ENCODE measurements at places on chromosomes 7 and 10. TPM values are rescaled to one million over a fixed set of nuclear protein-coding genes. Genes with fewer than 3 reads are reported as not detected.
A peak's percentile ranks its signal among the peaks of the same experiment; 100 is the strongest.

- DNase-seq, result peak; percentile 33
Observed at GRCh38 chr10:88042160-88043100, 179.0 kb downstream of the PTEN start.

- no peak for DNase-seq
Observed at GRCh38 chr10:26699631-26700030, 2.1 kb downstream of the PDSS1 start.

DNA sequence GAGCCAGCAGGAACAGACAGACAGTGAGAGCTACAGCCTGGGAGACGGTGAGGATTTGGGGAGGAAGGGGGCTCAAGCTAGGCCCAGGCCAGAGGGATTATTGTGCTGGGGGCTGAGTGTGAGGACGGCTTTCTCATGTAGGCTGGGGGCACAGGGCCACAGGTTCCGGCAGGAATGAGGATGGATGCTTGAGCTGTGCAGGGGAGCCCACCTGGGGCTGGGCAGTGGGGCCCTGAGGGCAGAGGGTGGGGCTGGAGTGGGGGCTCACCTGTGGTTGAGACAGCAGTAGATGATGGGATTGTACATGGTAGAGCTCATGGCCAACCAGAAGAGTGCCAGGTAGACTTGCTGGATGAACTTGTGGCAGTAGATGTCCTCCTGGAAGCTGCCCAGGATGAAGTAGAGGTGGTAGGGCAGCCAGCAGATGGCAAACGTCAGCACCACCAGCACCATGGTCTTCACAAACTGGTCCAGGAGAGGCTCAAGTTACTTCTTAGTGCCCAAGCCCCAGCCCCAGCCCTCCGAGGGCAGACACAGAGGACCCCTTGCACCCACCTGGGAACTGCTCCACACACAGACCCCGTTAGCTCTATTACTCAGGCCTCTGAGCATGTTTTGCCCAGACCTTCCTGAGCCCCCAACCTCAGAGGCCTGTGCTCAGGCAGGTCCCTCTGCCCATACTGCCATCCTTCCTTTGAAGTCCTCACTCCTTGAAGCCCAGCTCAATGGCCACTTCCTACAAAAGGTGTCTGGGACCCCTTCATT, 9.7 kb downstream of the TACR2 start:
- no peak for DNase-seq

DNA sequence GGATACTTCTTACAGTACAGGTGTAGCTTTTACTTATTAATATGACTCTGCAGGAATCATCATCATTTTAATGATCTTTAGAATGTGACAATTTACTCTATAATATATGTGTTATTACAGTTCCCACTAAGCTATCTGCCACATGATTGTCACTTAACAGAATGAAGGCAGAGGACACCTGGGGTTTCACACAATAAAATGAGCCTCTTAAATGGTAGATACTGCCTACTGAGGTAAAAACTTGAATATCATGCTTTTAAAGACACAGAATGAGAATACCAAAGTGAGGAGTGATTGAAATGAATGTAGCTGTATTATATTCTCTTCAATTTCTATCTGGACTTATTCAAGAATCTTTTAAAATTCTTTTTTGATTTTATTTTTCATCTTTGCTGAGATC, 1255.3 kb upstream of the LRRN3 start:
- no peak for DNase-seq

DNA sequence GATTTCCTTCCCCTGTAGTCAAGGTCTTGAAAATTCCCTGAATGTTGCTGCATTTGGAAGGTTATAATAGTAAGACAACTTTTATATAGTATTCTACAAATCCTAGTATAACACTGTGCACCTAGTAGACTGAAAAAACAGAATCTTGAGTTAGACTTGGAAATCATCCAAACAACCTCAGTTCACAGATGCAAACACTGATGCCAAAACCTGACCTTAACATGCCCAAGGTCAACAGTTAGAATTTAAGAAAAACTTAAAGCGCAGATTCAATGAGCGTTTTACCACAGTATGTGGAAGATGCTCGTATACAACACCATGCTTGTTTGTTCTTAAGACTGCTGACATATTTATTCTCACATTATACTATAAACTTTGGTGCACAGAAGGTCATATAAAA, 3.0 kb downstream of the PIP4K2A start:
- DNase-seq, result no peak

DNA sequence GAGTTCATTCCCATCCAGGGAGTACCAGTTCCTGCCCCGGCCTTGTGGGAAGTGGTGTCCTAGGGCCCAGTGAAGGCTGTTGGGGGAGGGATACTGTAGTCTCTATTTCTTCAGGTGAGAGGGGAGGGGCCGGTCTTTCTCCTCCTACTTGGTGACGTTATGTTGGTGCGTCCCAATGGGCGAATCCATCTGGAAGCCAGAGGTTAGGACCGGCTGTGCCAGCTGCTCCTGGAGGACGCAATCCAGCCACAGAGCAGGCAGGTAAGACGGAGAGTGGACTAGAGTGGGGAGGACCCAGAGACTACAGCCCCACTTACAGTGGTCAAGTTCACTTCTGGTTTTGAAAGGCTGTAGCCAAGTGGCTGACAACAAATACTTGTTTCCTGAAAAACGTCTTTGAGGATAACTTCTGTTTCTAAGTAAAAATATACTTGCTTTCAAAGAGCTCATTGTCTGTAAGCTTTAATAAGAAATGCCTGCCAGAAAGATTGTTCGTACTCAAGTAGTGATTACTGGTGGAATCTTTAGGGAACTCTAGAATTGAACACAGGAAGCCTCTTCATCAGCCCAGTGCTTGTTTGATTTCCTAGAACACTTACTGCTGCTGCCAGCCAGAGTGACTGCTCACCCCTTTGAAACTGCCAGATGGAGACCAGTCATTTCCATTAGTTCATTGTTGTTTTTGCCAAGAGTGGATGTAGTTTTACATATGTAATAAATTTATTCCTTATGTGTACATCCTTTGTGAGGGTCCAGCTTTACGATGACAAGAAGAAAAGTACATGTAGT, 25.4 kb downstream of the RBM33 start:
- no peak for DNase-seq

DNA sequence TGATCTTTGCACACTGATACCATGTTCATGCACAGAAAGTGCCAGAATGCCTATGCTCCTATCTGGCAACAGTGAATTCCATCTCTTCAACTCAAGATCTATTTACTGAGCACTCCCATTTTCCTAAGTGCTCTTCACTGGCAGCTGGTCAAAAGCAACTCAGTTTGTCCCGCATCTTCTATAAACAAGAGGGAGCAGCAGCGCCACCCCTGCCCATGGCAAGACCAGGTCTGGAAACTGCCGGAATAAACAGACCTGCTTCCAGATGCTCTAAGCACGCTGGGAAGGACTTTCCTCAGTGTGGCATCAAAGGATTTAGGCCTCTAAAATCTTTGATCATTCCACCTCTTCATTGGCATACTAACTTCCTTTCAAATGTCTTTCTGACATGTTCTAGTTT, 104.4 kb upstream of the MACROH2A2 start:
- no peak for DNase-seq

DNA sequence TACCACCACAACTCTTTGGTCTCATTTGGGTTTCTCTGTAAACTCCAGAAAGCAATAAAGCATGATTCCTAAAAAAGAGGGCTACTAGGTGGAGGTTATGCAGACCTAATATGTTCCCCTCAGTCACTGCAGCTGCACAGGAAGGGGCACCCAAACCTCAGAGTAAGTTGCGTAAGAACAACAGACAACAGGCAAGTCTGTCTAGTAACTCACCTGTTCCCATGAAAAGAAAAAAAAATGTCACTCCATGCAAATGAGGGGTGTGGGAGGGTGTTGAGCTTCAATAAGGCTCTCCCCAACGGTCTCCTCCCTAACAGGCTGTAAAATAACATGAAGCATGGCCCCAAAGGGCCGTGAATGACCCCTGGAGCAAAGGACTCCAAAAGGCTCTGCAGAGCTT, 461.4 kb downstream of the KCNMA1 start:
- no peak for DNase-seq

DNA sequence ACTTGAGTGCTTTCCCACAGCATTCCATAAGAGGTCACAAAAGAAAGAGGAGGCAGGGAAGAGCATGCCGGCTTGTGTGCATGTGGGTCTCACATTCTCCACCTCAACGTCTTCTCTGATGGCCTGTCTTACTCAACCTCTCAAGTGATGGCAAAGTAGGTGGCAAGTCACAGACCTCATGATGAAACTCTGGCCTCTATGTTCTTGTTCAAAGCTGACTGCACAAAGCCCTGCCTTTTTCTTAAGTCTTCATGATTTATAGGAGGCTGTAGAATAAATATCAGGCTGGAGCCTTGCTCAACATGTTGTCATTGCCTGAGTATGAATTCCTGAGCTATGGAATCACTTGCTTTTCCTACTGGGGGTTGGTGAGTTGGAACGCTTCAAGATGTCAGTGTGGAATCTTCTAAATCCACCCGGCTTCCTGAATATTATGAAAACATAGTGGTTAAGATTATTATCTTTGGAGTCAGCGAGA, 213.6 kb upstream of the INHBA start:
- DNase-seq, result peak; percentile 8

DNA sequence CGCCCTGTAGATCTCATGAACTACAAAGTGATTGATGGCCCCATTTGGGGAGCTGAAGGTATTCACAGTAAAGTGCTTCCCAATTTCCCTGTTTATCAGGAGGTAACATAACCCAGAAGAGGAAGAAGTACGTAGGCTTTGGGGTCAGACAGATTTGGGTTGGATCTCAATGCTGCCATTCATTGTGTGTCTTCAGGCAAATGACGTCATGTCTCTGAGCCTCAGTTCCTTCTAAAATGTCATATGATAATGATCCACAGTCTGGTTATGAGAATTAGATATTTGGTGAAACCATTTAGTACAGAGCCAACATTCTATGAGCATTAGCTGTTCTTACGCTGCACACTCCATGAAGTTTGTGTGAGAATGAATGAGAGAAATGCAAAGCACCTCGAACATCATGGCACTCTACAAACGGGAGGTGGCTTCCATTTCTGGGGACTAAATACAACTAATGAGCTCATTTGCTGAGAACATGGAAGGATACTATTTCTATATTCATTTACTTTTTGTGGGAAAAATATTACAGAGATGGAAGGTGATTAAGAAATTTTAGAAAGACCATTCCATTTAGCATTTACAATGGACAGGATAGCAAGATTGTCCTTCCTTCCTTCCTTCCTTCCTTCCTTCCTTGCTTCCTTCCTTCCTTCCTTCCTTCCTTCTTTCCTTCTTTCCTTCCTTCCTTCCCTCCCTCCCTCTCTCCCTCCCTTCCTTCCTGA, 13.8 kb upstream of the JCAD start:
- DNase-seq, result no peak

BUD31 gene
- total RNA-seq, result 43.8 TPM

GBX1 gene
- not detected for total RNA-seq

ACBD7 gene
- total RNA-seq, result 5.2 TPM

CSGALNACT2 gene
- 39.8 TPM for total RNA-seq

FXYD4 gene
- 0.95 TPM for total RNA-seq

Measured in urinary bladder (tissue), 4 donors.